ENCODE measurements at places on chromosomes 7 and 10.

GRCh38 chr7:26279405-26279804 is 12.3 kb upstream of the SNX10 start:
- no peak for DNase-seq

- no peak for DNase-seq
These were observed 330.3 kb upstream of the GHITM start for GRCh38 chr10:83809001-83809400.

DNA sequence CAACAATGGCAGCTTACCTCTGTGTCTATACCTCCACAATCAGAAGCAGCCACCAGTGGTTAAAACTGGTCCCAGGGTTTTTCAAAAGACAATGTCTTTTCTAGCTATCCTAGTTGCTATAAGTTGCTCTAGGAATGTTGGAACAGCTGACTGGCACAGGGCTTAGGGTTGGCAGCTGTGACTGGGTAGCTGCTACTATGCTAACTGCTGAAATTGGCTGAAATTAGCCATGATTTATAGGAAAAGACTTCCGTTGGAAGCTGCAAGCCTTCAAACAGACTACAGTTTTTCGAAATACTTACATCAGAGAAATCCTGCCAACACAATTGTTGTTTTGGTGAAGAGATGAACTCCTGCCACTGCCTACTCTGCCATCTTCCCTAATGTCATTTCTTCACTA is 102.3 kb downstream of the MKX start:
- no peak for DNase-seq

- DNase-seq: no peak
These were observed 19.7 kb upstream of the CCDC6 start for GRCh38 chr10:59926086-59926485.

- no peak for DNase-seq
These were observed 127.5 kb upstream of the GPR26 start for GRCh38 chr10:123538401-123539320.

GRCh38 chr10:122544493-122544892 is 16.1 kb upstream of the DMBT1 start:
- no peak for DNase-seq

- no peak for DNase-seq
These were observed 139.7 kb upstream of the SH2B2 start for GRCh38 chr7:102147008-102147407.

DNA sequence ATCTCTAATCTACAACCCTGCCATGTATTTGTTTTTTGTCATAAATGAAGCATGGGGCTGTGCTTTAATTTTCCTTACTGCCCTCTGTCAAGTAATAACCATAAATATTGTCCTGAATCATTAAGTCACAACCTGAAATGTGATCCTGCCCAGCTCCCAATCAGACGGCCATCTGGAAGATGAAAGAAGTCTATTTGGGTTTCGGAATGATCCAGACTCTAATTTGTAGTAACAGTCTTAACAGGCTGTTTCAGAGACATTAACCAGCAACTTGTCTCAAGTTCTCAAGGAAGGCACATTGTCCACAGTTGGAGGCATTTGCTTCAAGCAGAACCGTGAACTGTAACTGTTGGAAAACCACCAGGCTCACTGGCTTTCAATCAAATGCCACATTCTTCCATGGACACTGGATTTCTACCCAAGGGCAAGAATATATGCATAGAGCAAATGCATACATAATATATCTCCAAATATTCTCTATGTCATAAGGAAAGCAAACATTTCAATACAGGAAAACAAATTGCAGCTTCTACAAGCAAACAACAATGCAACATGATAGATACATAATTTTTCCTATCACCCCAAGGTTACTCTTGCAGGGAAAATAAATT is 405.2 kb upstream of the NPVF start:
- no peak for DNase-seq

GRCh38 chr10:16965740-16966447 is 148.7 kb upstream of the RSU1 start:
- DNase-seq: no peak

DNA sequence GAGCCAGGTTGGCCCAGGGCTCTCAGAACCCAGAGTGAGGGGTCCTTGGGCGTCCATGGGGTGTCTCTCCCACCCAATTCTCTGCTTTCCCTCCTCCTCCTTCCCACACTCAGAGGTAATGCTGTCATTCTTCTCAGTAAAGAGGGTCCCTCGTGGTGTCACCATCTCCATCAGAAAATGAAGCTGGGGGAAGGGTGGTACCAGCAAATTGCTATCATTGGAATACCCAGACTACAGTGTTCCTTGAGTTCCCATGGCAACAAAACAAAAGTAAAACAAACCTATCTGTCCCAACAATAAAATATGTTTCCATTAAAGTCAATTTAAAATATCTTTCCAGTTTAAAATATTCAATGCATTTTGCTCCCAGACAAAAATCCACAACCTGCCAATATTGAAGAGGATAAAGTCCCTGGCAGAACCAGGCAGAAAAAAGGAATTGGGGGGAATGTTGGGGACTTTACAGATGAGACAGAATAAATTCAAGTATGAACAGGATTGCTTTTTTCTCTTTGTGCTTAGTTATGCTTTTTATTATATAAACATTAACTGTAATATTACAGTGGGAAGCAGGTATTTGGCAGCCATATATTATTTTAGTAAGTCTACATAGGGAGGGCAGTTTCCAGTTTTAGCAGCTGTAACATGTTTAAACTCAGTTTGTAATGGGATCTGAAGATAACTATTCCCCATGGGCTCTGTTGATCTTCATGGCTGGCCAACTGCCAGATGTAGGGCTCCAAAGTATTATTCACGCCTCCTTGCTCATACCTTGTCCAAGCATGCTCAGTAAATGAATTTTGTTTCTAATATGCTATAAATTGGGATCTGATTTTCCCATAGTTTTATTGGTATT is 182.1 kb downstream of the ARID5B start:
- no peak for DNase-seq

DNA sequence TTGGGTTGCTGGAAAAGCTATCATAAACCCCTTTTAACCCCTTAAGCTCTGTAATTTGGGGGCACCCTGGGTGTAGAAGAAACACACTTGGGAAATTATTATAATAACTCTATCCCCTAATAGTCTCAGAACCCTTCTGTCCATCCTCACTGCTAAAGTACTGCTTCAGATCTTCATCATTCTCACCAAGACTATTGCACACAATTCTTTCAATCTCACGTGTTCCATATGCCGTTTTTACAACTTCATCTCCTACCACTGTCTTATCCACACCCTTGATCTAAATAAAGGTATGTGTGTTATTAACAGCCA is 15.8 kb downstream of the ANKRD22 start:
- DNase-seq: no peak

DNA sequence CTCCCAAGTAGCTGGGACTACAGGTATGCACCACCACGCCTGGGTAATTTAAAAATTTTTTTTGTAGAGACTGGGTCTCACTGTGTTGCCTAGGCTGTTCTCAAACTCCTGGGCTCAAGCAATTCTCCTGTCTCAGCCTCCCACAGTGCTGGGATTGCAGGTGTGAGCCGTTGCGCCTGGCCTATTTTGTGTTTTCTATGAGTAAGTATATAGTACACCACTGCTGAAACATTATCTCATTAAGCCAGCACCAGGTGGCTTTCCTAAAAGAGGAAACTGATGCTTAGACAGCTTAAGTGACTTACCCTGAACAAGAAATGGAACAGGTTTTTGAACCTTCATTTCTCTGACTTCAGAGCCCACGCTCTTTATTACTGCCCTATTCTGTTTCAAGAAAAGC is 7.8 kb upstream of the PTPN12 start:
- DNase-seq: no peak

DNA sequence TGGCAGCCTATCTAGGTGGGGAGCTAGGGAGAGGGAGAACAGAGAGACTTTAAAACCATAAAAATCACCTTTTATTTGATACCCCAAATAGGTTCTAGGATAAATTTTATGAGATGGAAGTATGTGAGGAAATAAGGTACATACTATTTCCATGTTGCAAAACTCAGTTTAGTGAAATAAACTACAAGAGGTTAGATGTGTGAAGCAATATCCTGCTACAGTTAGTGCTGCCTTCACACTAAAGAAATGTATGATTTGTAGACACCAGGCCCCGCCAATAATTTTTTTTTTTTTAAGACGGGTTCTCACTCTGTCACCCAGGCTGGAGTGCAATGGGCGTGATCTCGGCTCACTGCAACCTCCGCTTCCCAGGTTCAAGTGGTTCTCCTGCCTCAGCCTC is 34.4 kb upstream of the RSBN1L start:
- no peak for DNase-seq

DNA sequence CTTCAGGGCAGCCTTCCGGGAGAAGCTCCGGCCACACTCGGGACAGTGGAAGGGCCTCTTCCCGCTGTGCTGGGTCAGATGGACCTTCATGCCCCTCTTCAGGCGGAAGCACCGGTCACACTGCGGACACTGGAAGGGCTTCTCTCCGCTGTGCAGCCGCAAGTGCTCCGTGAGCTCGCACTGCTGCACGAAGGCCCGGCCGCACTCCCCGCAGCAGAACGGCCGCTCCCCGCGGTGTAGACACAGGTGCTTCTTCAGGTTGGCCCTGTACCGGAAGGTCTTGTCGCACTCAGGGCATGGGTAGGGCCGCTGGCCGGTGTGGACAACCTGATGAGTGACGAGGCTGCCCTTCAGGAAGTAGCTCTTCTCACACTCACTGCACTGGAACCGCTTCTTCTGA is 14.2 kb upstream of the ZNF786 start:
- DNase-seq: no peak
